ENCODE measurements at places on chromosomes 11 and 22.

DNA sequence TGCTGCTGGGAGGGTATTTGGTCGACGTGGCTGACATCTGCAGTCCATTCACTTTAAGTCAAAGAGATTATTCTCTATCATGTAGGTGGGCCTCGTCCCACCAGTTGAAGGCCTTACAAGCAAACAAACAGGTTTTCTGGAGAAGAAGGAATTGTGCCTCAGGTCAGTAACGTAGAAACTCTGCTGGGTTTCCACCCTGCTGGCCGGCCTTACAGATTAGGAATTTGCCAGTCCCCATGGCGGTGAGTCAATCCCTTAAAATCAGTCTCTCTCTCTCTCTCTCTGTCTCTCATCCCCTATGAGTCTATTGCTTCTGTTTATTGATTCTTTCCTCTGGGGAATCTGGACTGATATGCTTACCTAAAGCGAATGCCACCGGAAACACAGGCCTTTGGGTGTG, 75.4 kb upstream of the FGF3 start:
- no peak for DNase-seq

DNA sequence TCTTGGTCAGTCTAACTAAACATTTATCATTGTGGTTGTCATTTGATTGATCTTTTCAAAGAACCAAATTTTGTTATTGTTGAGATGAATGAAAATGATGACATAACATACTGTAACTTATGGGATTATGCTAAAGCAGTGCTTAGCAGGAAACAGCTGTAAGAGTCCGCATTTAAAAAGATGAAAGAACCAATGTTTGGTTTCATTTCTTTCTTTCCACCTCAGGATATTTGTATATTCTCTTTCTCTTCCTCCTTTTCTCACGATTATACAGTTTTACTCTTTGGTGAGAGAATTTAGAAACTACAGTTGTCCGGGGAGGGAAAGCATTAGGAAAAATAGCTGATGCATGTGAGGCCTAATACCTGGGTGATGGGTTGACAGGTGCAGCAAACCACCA, 23.1 kb downstream of the PIH1D2 start:
- DNase-seq: no peak

DNA sequence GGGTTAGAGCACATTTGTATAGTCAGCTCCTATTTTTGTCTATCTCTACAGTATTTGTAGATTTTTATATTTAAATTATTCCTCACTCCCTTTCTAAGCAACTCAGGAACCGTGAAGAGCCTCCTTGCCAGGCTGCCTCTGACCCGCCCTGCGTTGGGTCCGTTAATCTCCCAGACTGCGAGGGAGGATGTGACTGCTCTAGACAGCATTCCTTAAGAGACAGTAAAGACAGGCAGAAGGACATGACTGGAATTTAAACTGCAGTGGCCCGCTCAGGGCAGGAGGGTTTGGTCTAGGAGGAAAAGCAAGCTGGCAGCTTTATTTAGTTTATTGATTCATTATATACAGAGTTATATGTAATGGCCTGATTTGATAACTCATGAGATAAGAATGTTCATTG, 413.7 kb downstream of the TMEM135 start:
- no peak for DNase-seq

DNA sequence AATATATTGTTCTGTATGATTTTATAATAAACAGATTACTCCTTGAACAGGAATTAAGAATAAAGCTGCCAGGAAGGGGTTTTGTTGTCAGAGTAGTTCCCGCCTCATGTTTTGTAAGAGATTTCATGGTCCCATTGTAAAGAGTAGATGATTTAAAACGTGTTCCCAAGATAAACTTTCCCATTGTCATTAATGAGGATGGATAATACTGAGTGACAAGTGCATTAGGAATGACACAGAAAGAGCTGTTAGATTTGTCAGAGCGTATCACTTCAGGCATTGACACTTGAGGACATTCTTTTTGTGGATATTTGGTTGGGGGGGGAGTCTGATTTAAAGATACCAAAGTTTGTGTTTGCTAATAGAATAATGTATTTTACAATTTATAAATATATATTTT, 147.0 kb downstream of the PAX6 start:
- no peak for DNase-seq

DNA sequence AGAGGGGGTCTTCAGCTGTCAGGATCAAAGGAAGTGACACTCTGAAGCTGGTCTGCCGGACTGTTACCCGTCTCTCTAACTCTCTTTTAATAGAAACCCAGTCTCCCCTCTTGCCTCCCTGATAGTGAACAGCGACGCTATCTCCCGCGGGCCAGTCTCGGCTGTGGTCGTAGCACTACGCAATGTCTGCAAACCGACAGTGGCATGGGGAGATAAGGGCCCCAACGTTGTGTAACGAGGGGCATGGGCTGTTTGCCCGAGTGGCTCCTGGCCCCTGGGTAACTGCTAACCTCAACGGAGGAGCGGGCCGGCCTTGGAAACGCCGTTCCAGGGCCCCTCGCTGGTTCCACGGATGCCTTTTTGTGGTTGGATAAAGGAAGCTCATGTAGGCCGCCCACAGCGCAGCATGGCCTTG, 23.3 kb downstream of the ZBTB16 start:
- DNase-seq: no peak
